Activated CD8-positive, alpha-beta memory T cell treated with anti-CD3 and anti-CD28 coated beads, Interleukin-2, amount 10 ng/mL, durations not matched to agents 7 days and 5 days (primary cell): ENCODE measurements at places on chromosomes 12 and 14. TPM values are rescaled to one million over a fixed set of nuclear protein-coding genes. Genes with fewer than 3 reads are reported as not detected.

CLSTN3 gene
- total RNA-seq: 71.9 TPM

DAO gene
- total RNA-seq: not detected

- no peak for DNase-seq
- H3K27ac ChIP-seq: no peak overlapping the region
- H3K27me3 ChIP-seq: peaks cover 6% of the 10 kb centered on the region
- no peak overlapping the region for H3K4me3 ChIP-seq
- H3K4me1 ChIP-seq: no peaks in the 10 kb centered on the region
- no peaks in the 10 kb centered on the region for H3K36me3 ChIP-seq
Measured at GRCh38 chr12:48758186-48758585, 30.7 kb downstream of the ADCY6 start.

- H3K36me3 ChIP-seq: no peaks in the 10 kb centered on the region
- no peak for DNase-seq
- no peaks in the 10 kb centered on the region for H3K4me1 ChIP-seq
- H3K27me3 ChIP-seq: no peaks in the 10 kb centered on the region
- H3K27ac ChIP-seq: no peak overlapping the region
Measured at GRCh38 chr12:129231491-129231890, 378.2 kb downstream of the GLT1D1 start.

LRRK2 gene
- total RNA-seq: 0.80 TPM

KRT78 gene
- not detected for total RNA-seq

DNA sequence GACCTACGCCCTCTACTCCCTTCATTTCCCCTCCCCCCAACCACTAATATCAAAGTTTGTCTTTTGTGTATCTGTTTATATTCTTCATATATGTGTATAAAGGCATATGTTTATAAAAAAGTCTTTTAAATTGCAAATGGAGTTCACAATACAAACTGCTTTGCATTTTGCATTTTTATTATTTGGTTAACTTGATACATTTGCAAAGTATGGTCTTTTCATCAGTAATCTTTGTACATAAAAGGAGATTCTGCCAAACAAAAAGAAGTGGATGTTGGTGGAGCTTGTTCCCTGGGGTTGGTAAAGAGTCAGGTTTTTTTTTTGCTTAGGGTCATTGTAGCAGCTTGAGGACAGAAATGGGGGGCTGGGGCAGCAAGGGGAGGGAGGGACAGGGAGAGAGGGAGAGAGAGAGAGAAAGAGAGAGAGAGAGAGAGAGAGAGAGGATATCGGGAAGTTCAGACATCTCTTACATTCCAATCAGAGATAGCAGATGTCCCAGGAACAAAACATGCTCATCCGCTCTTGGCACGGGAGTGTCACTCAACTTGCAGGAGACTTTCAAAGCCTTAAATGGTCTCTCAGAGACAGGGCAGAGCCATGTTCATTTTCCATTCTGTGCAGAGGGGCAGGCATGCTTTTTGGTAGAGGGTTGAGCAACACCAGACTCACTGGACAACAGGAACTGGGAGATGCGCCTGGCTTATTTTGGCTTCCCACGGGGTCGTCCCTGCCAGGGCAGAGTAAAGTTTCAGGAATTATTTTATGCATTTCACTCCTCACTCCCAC is 44.8 kb upstream of the TBX5 start:
- H3K27ac ChIP-seq: no peak overlapping the region
- H3K4me1 ChIP-seq: no peaks in the 10 kb centered on the region
- no peak for DNase-seq
- H3K4me3 ChIP-seq: no peak overlapping the region
- H3K27me3 ChIP-seq: peaks cover 59% of the 10 kb centered on the region

DNA sequence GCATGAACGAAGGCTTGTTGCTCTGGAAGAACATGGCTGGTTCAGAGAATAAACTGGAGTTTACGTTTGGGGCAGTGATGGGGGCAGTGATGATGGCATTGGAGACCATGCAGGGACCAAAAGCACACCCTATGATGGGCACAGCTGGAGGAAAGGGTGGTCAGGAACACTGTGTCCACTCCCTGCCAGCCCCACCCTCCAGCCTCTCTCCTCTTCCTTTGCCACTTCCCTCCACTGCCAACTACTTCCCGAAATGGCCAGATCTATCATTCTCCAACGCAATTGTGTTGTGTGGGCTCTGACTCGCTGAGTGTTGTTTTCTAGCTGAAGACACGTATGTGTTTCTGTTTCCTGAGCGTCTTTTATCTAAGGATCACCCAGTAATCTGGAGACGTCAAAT is 39.3 kb upstream of the GSG1 start:
- no peaks in the 10 kb centered on the region for H3K36me3 ChIP-seq
- H3K27me3 ChIP-seq: peaks cover 11% of the 10 kb centered on the region
- DNase-seq: no peak
- no peak overlapping the region for H3K27ac ChIP-seq
- H3K4me1 ChIP-seq: peaks cover 17% of the 10 kb centered on the region

DCAF5 gene
- total RNA-seq: 45.4 TPM

DNA sequence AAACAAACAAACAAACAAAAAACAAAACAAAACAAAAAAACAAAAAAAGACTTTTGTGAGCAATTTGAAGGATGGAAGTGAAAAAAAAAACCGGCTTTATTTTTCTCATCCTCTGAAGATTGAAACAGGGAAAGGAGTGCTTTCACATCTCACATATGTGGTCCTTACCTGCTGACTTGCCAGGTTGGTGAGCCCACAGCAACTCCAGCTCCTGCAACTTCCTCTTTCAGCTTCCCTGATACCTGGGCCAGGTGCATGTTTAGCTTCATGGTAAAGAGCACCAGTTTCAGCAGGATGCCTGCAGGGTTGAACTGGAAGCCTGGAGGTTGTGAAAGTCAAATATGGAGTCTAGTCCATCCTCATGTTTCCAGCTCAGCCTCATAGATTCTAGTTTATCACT is 221.2 kb upstream of the OTX2 start:
- no peak overlapping the region for H3K27ac ChIP-seq
- H3K27me3 ChIP-seq: no peaks in the 10 kb centered on the region
- H3K36me3 ChIP-seq: no peaks in the 10 kb centered on the region
- H3K4me1 ChIP-seq: no peaks in the 10 kb centered on the region
- DNase-seq: no peak

GRCh38 chr14:99539491-99539890 is 58.3 kb downstream of the CCNK start:
- no peaks in the 10 kb centered on the region for H3K36me3 ChIP-seq
- no peaks in the 10 kb centered on the region for H3K4me1 ChIP-seq
- no peak overlapping the region for H3K4me3 ChIP-seq
- H3K27me3 ChIP-seq: no peaks in the 10 kb centered on the region
- DNase-seq: no peak

DNA sequence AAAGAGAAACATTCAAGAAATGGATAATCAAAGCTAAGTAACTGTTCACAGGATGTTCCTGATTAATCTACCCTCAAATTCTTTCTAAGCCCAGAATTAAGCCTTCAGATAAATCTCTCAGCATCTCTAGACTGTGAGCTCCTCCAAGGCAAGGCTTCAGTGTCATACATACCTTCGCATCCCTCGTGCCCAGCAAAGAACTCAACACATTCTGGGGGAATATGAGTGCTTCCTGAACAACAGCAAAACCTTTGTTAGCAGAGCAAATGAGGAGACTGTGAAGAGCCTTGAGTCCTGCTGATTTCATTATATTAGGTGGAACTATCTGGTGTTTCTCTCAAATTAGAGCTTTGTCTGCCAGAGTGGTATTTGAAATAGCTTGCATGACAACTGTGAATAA is 401.8 kb upstream of the TMPO start:
- no peaks in the 10 kb centered on the region for H3K4me1 ChIP-seq
- no peak for DNase-seq

GRCh38 chr12:89179983-89180382 is 172.3 kb downstream of the DUSP6 start:
- H3K4me3 ChIP-seq: no peak overlapping the region
- peak overlapping the region; percentile 87 for H3K27ac ChIP-seq
- peaks cover 34% of the 10 kb centered on the region for H3K36me3 ChIP-seq
- no peaks in the 10 kb centered on the region for H3K27me3 ChIP-seq
- peaks cover 32% of the 10 kb centered on the region for H3K4me1 ChIP-seq
- DNase-seq: no peak

PPM1A gene
- total RNA-seq: 54.6 TPM

GRCh38 chr12:8665759-8666158 is 3.1 kb upstream of the MFAP5 start:
- no peaks in the 10 kb centered on the region for H3K36me3 ChIP-seq
- peaks cover 7% of the 10 kb centered on the region for H3K27me3 ChIP-seq
- H3K4me1 ChIP-seq: no peaks in the 10 kb centered on the region
- no peak overlapping the region for H3K4me3 ChIP-seq

GRCh38 chr14:32754209-32754608 is 184.5 kb upstream of the NPAS3 start:
- H3K27ac ChIP-seq: no peak overlapping the region
- H3K4me3 ChIP-seq: no peak overlapping the region
- H3K36me3 ChIP-seq: no peaks in the 10 kb centered on the region

- no peaks in the 10 kb centered on the region for H3K27me3 ChIP-seq
- H3K36me3 ChIP-seq: peaks cover 33% of the 10 kb centered on the region
- H3K4me1 ChIP-seq: peaks cover 72% of the 10 kb centered on the region
- no peak overlapping the region for H3K27ac ChIP-seq
- no peak overlapping the region for H3K4me3 ChIP-seq
Measured at GRCh38 chr14:61705017-61705416, 9.7 kb downstream of the HIF1A start.

DNA sequence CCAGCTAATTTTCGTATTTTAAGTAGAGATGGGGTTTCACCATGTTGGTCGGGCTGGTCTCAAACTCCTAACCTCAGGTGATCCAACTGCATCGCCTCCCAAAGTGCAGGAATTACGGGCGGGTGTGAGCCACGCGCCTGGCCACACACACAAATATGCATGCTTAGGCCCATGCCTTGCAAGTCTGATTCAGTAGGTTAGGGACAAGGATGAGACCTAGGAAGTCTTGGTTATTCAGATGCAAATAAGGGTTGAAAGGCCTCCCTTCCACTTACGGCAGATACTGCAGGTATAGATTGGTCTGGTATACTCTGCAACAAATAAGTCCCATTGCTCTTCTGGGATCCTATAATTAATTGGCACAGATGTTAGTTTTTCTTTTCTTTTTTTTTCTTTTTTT is 32.9 kb downstream of the TXNRD1 start:
- no peak for DNase-seq
- no peak overlapping the region for H3K27ac ChIP-seq
- no peak overlapping the region for H3K4me3 ChIP-seq
- H3K27me3 ChIP-seq: peaks cover 9% of the 10 kb centered on the region

GRCh38 chr12:115413626-115414025 is 729.7 kb upstream of the TBX3 start:
- no peaks in the 10 kb centered on the region for H3K27me3 ChIP-seq
- no peak for DNase-seq

GRCh38 chr12:42296503-42297109 is 29.3 kb downstream of the ZCRB1 start:
- peaks cover 19% of the 10 kb centered on the region for H3K4me1 ChIP-seq
- H3K36me3 ChIP-seq: no peaks in the 10 kb centered on the region
- no peak overlapping the region for H3K4me3 ChIP-seq
- DNase-seq: no peak
- no peak overlapping the region for H3K27ac ChIP-seq

- no peaks in the 10 kb centered on the region for H3K27me3 ChIP-seq
- H3K36me3 ChIP-seq: no peaks in the 10 kb centered on the region
- peaks cover 8% of the 10 kb centered on the region for H3K4me1 ChIP-seq
- H3K4me3 ChIP-seq: no peak overlapping the region
- H3K27ac ChIP-seq: no peak overlapping the region
Measured at GRCh38 chr14:50603565-50603964, 43.6 kb downstream of the ATL1 start.

KRR1 gene
- 68.5 TPM for total RNA-seq

- no peak overlapping the region for H3K4me3 ChIP-seq
- peaks cover 11% of the 10 kb centered on the region for H3K4me1 ChIP-seq
- no peak for DNase-seq
- H3K36me3 ChIP-seq: no peaks in the 10 kb centered on the region
- peaks cover 12% of the 10 kb centered on the region for H3K27me3 ChIP-seq
Measured at GRCh38 chr12:90173499-90174197, 465.0 kb upstream of the ATP2B1 start.

DNA sequence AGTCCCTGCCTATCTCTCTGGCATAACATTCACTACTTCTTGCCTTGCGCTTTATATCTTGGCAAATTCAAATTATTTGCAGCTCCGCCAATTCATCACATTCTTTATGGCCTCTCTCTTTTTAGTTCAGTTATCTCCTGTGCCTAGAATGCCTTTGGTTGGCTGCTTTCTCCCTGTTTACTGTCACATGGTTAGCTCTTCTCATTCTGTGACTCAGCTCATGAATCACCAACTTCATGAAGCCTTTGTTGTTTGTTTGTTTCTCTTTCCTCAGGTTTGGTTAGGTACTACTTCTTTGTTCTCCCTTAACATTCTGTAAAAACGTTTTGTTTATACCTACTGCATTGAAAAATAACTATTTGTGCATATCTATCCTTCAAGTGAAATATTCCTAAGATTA is 376.5 kb upstream of the GARIN6 start:
- H3K4me3 ChIP-seq: no peak overlapping the region
- H3K4me1 ChIP-seq: no peaks in the 10 kb centered on the region
- H3K36me3 ChIP-seq: no peaks in the 10 kb centered on the region
- H3K27ac ChIP-seq: no peak overlapping the region
- H3K27me3 ChIP-seq: no peaks in the 10 kb centered on the region

DNA sequence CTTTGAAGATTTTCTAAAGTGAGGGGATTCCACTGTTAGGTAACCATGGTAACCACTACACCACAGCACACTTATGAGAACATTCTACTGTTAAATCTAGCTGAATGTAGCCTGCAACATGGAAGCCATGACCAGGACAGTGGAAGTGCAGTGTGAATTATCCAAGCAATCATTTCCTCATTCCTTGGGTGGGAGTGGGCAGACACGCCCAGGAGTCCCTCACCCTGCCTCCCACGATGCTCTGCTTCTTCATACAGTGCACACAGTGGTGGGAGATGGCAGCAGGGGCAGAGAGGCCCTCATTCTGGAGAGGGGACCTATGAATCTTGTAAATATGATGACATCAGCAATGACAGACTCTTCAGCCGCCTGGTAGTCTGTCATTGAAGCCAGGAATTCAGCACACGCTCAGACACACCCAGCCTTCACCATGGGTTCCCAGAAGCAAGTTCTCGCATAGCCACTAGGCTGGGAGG is 70.1 kb upstream of the HOXC13 start:
- DNase-seq: no peak
- H3K4me3 ChIP-seq: no peak overlapping the region
- H3K27me3 ChIP-seq: peaks cover 38% of the 10 kb centered on the region
- no peak overlapping the region for H3K27ac ChIP-seq
- H3K36me3 ChIP-seq: no peaks in the 10 kb centered on the region
- no peaks in the 10 kb centered on the region for H3K4me1 ChIP-seq

DNA sequence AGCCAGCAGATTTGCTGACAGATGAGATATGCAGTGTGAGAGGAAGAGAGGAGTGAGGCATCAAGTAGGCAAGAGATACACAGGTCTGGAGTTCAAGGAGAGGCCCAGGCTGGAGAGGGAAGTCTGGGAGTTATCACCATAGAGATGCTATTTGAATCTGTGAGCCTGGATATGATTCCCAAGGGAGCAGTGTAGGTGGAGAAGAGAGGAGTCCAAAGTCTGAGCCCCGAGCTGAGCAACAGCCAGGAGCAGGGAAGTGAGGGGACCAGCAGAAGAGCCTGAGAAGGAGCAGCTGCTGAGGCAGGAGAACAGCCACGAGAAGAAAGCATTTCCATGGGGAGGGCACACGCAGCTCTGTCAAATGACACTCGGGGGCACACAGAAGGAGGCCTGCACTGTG is 20.2 kb upstream of the NXPH4 start:
- no peaks in the 10 kb centered on the region for H3K4me1 ChIP-seq
- H3K36me3 ChIP-seq: no peaks in the 10 kb centered on the region
- H3K27ac ChIP-seq: no peak overlapping the region
